ENCODE measurements at places on chromosomes 2 and 18.

DNA sequence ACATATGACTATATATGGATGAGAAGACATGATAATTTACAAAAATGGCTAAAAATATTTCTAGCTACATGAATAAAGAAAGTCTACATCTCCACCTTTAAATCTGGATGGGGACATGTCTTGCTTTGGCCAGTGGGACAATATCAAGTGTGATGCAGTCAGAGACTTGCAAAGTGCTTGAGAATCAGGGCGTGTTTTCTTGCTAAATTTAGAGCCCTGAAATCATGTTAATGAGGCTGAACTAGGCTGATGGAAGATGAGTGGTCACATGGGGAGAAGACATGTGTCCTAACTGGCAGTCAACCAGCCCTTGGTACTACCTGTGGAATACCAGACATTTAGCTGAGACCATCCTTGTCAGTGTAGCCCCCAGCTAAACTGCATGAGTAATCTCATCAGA, 278.5 kb upstream of the RGPD4 start:
- DNase-seq: no peak

DNA sequence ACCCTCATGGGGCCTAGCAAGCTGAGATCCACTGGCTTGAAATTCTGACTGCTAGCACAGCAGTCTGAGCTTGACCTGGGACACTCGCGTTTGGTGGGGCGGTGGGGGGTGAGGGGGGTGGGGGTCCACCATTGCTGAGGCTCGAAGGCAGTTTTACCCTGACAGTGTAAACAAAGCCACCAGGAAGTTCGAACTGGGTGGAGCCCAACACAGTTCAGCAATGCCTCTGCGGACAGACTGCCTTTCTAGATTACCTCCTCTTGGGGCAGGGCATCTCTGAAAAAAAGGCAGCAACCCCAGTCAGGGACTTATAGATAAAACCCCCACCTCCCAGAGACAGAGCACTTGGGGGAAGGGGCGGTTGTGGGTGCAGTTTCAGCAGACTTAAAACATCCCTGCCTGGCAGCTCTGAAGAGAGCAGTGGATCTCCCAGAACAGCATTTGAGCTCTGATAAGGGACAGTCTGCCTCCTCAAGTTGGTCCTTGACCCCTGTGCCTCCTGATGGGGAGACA, 149.7 kb upstream of the TANK start:
- DNase-seq: peak; percentile 8

DNA sequence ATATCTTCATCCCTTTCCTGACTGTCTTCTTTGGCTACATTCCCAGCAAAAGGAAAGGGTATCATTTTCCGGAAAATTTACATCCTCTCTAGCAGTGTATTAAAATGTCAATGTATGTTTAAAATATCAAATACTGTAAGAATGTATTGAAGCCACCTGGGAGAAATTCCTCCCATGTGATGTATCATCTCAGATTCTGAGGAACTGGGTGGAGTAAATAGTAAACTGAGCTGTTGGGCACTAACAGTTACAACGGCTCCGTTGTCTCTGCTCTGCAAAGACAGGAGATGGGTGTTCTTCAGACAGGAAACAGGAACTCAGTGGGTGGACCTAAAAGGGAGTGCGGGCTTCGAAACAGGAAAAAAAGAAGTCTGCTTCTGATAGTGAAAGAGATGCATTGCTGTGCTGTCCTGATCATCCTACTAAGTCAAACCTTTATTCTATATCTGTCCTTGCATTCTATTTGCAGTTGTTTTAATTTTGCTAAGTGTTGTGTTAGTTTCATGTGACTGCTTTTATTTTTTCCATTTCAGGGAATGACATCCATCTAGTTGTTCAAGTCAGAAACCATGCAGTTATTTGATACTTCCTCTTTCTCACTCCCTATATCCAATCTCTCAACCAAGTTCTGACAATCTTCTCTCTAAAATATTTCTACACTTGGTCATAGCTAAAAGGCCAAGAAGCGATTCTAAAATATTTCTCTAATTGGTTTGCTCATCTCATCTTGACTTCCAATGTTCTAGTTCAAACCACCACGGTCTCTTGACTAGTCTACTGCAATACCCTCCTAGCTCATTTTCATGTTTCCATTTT, 19.4 kb downstream of the DOK1 start:
- no peak for DNase-seq

DNA sequence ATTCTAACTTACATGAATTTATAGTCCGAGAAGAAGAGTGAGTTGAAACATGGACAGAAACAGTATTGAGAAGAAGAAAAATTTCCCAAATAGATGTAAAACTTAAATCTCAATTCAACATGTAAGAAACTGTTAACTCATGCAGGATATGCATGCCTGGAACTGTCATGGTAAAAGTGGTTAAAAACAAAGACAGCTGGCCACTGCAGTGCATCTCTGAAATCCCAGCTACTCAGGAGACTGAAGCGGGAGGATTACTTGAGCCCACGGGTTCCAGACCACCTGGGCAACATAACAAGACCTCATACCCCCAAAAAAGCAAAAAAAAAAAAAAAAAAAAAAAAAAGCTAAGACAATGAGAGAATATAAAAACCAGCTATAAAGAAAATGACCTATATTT, 93.0 kb upstream of the TTC27 start:
- no peak for DNase-seq

DNA sequence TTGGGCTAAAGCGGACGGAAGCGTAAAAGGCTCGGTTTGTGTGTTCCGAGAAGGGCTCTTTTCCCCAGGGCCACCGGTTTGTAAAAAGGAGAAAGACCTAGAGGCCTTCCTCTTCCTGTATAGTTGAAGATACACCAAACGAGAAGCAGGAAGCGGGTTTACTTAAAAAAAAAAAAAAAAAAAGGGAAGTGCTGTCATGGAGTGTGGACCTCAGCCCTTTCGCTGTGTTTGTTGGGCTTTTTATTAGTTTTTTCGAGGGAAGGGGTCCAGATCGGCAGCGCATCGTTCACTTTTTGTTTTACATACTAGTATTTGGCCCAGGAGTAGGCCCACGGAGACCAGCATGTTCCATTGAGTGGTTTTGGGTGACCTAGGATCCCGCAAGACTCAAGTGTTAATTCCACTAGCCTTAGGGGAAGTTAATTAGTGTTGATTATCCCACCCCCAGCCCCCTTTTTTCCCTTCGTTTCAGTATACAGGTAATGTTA, 676 bp downstream of the ACTR2 start:
- DNase-seq: no peak

DNA sequence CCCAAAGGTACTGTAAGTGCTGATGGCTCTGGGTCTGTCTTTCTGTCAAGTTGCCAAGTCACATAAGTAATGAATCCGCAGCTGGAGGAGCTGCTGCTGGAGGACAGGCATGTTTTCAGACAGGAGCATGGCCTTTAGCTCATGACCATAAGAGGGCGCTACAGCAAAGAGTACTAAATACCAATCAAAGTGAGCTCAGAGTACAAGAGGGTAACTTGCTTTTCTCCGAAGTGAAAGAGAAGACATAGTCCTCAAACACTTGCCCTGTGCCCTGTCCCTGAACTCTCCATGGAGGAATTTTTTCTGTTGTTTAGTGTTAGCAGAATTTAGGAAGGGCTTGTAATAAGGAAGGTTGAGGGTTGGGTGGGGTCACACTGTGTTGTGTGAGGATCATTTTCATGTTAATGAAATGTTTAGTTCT, 58.0 kb upstream of the EML6 start:
- peak; percentile 83 for DNase-seq

GRCh38 chr2:6441800-6442199, 423.9 kb downstream of the CMPK2 start:
- DNase-seq: no peak

- DNase-seq: no peak
Observed at GRCh38 chr18:11969904-11970835, 11.1 kb upstream of the IMPA2 start.

- no peak for DNase-seq
Observed at GRCh38 chr2:145416640-145417039, 896.7 kb upstream of the ZEB2 start.

DNA sequence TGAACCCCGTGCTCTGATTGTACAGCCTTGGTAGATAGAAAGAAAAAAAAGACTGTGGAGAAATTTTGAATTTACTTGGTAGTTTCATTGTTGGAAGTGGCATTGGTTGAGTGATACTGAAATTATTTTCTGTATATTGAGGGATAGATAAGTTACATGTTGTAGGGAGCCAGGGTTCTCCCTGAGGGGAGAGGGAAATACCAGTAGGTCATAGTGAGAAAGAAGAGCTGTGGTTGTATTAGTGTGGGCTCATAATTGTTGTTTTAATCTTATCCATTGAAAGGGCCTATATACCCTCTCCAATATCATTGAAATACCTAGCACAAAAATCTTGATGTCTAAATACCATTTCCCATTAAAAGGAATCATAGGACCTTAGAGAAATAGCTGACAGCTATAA, 16.9 kb upstream of the RAB31 start:
- DNase-seq: no peak

- no peak for DNase-seq
Observed at GRCh38 chr2:49255409-49255971, 101.2 kb upstream of the FSHR start.

DNA sequence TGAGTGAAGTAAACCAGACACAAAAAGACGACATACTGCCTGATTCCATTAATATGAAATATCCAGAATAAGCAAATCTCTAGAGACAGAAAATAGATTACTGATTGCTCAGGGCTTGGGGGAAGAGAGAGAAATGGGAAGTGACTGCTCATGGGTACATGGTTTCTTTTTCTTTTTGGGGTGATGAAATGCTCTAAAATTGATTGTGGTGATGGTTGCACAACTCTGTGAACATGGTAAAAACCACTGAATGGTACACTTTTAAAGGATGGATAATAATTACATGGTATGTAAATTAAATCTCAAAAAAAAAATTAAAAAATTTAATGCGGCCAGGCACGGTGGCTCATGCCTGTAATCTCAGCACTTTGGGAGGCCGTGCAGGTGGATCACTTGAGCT, 39.3 kb downstream of the RPL31 start:
- no peak for DNase-seq

DNA sequence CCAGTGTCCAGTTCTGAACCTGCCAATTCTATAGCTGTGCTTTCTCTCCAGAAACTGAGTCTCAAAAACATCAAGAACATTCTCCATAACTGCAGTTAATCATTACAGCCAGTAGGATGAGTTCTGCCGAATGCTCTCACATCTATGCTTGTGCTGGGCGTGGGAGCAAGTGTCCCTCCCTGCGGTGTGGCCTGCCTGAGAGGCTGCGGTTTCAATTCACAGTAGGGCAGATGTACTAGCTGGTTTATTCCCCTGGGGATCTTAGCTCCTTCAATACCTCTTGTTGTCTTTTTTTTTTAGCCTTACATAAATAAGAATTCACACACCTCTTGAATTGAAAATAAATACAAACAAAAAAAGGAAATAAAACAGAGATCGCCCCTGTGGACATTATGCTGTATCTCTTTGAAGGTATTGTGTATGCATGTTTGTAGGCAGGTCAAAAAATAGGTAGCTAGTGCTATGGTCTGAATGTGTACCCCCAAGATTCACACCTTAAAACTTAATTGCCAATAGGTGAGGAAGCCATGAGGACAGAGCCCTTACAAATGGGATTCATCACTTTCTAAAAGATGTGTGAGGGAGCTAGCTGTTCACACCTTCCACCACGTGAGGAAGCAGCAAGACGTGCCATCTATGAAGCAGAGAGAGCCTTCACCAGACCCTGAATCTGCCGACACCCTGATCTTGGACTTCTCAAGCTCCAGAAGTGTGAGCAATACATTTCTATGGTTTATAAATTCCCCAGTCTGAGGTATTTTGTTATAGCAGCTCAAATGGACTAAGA, 74.3 kb downstream of the BCL2L11 start:
- DNase-seq: no peak

DNA sequence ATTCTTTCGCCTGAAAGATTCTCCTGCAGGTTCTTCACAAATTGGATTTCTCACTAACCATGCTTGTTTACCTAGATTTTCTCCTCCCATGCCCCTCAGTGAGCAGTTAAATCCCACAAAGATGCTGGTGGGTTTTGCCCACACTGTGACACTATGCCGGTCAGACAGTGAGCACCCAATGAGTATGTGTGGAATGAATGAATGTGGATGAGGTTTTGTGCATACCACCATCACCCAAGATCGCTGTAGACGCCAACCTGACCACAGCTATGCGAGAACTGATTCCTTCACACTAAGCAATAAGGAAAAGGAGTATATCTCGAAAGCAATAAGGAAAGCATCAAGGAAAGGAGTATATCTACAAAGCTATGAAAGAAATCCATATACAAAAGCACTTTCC, 116.7 kb downstream of the PID1 start:
- no peak for DNase-seq

- DNase-seq: no peak
Observed at GRCh38 chr2:234330902-234331301, 166.0 kb downstream of the ARL4C start.

DNA sequence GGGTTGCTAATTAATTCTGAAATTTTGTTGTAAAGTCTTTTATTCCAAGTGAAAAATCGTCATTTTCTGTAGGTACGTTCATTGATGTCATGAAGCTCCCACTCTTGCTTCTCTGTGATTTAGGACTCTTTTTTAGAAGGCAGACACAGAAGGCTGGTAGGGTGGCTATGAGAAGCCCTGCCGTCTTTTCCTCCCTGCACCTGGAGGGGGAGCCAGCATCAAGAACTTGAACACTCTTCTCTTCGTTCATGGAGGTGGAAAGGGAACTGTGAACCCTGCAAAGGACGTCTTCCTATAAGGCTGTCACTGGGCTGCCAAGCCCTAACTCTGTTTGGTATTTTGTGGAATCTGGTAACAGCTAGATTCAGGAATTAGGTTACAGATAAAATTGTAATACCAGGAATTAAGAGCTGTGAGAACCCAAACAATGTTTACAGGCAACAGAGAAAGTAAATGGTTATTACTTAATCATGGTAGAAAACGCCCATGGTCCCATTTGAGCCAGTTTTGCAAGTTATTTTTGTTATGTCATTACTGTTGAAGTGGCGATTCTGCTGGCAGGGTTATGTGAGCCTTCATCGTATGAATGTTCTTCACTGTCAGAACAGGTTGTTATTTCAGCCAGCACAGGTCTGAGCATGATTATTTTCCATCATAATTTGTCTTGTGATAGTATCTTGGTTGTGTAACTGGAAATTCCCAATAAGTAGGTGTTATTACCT, 112.2 kb downstream of the OSBPL6 start:
- DNase-seq: peak; percentile 54

DNA sequence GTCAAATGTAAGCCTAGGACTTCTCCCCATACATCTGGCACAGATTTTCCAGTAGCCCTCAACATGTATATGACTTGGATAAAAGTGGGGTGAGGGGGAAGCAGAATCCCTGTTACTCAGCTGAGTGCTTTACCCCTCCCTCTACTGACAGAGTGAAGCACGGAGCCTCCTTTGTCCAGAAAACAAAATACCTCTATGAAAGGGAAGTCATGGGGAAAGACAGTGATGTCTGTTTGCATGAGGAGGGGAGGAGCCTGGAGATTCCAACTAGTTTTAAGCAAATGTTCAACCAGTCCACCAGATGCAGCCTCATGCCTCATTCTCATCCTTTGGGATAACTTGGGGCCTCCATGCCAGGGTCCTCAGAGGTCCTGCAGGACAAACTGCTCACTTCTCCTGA, 203.9 kb downstream of the SMAD2 start:
- DNase-seq: no peak
